ENCODE measurements at places on chromosomes 12 and 14.

DNA sequence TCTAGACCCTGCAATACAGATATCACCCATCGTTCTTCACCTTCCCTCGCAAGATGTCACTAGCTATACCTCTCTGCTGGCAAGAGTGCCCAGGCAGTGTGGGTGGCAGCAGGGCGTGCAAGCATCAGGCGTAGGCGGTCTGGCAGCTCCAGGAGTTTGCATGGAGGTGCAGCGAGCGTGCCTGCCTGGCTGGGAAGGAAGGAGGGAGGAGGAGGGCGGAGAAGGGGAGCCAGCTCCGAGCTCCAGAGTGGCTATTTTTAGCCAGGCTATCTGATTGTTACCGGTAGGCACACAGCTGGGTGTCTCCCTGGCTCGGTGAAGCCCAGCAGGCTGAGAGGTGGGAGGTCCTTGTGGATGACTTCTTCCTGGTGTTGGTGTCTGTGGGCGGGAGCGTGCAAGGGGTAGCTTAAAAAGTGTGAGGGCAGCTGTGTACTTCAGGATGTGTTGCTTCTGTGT, 6.2 kb downstream of the FOXJ2 start:
- no peak for DNase-seq

GRCh38 chr14:90698379-90698869, 117.8 kb downstream of the TTC7B start:
- no peak for DNase-seq

- DNase-seq: no peak
These were observed 75.3 kb downstream of the SRGAP1 start for GRCh38 chr12:63919756-63920155.

- no peak for DNase-seq
These were observed 320.0 kb upstream of the ATP2B1 start for GRCh38 chr12:90028635-90029051.

DNA sequence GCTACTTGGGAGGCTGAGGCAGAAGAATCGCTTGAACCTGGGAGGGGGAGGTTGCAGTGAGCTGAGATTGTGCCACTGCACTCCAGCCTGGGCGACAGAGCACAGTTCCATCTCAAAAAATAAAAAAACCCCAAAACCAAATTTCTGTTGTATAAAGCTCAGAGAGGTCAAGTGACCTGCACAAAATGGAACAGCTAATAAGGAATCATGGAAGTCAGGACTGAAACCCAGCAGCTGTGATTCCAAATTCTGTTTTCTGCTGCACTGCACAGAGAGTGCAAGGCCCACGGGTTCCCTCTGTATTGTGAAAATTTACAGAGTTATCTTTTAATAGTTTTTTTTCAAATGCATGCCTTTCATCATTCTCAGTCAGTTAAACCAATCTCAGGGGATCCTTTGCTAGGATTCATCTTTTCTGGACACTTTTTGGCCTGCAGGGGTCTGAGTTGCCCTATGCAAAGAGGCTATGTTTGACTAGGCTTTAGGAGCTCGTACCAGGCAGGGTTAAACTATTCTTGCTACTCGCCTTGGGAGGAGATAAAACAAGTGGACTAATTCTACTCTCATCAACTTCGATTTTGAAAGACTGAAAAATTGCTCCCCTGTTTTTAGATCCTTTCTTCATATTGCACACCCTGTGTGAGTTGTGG, 26.1 kb upstream of the AACS start:
- no peak for DNase-seq

GRCh38 chr14:52299692-52300278, 14.3 kb upstream of the PTGER2 start:
- peak; percentile 29 for DNase-seq

DNA sequence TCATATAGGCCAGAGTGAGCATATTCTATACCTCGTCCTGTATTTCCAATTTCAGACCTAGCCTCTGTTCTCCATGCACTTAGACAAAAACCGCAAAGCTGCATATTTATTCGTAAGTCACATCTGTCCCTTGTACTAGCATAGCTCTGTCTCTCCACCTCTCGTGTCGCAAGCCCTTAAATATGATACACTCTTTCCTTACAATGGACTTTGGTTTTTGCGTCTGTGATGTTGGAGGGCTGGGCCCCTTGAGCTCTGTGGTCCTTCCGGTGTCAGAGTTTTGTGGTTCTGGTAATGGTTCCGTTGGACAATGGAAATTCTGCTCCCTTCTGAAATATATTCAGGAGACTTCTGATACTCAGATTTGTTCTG, 11.3 kb downstream of the PRKCH start:
- DNase-seq: no peak

DNA sequence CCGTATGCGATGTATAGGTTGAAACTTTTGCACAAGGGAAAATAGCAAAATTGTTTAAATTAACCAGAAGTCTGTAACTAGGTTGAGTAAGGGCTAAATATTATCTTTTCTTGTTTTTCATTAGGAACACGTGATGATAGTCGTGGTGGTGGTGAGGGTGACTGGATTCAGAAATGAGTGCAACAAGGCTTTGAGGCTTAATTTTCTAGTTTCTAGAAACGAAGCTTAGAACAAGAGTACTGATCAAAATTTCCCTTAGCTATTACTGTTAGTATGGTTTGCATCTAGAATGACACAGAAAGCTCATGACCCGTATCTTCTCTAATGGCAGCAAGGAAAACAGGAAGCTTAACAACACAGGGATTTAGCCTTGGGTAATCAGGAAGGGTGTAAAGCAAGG, 7.0 kb downstream of the SLIRP start:
- no peak for DNase-seq

DNA sequence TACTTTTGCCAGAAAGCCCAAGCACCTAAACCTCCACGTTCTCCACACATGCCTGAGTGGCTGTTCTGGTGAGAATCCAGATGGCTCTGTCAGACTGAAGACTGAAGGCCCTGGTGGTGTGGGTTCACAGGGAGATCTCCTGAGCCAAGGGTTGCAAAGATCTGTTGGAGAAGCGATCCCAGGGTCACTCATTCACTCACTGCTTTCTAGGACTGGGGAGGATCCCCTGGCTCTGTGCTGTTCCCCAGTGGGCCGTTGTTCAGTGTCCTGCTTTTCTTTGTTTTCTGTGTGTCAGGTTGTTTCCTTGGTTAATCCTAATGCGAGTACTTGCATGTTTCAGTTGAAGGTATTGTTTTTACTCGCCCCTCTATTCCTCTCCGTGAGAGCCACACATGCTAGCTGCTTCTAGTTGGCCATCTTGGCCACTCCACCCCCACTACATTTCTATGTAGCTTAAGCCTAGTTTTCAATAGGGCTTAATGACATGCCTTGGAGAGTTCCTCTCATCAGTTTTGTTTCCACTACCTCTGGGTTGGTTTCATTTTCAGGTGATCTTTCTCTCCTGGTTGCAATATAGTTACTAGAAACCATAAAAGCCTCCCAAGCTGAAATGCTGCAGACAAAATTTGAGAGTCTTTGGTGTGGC, 144.5 kb upstream of the SLC38A2 start:
- no peak for DNase-seq

GRCh38 chr12:117090816-117091711, 8.2 kb downstream of the TESC start:
- no peak for DNase-seq

DNA sequence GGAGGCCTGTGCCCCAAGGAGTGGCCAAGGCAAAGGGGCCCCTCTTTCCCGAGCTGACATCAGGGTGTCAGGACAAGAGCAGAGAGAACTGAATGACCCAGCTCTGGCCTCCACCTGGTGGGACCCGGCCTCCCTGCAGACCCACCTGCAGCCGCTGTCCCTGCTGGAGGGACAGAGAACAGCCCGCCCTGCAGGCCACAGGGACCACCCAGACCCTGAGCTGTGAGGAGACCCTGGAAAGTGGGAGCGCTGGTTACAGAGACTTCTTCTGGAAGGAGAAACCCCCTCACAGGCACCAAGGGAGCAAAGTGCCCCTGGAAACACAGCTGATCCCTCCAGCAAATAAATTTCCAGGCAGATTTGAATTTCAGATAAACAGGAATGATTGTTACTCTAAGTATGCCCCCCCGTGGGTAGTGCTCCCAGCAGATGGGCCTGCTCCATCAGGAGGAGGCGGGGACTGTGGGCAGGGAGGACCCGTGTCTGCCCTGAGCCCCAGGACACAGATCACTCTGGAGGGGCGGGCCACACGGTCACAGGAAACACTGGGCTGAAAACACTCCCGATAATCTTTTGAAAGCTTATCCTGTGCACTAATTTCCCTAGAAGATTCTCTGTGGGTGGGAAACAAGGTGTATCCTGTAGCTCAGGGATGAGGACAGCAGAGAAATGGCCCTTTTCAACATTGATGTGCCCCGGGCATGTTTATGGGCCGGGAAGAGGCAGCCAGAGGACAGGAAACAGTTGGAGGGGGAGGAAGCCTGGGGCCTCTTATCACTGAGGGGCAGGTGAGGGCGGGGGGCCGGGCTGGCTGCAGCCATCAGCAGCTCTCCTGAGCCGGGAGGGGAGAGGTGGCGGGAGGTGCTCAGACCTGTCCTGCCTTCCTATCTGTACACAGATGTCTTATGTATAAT, 276.0 kb downstream of the ADGRD1 start:
- no peak for DNase-seq

DNA sequence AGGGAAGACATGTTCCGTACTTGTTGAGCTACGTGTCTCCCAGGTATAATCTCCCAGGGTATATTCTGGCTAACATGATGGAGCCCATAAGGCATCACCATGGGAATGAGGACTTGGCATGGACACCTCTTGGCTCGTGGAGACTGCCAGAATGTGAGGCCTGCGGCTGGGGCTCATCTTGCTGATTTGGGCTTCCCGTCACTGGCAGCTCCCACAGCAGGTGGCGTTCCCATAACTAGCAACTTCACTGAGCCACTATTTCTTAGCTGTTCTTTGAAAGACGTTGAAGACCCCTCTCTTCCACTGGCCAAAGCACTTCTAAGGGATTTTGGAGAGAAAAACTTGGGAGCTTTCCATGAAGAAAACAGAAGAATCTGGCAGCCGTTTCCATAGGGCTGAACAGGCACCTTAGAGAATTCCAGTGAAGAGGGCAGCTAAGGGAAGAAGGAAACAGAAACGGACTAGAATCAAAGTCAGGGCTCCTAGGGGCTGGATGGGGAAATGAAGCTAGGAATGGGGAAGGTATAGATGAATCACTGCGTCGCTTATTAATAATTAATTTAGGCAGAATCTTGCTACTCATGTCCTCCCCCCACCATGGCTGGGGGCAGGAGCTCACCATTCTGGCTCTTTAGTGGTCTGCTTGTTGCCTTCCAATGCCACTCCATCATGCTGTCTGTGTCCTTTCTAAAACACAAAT, 39.7 kb upstream of the FOS start:
- no peak for DNase-seq

DNA sequence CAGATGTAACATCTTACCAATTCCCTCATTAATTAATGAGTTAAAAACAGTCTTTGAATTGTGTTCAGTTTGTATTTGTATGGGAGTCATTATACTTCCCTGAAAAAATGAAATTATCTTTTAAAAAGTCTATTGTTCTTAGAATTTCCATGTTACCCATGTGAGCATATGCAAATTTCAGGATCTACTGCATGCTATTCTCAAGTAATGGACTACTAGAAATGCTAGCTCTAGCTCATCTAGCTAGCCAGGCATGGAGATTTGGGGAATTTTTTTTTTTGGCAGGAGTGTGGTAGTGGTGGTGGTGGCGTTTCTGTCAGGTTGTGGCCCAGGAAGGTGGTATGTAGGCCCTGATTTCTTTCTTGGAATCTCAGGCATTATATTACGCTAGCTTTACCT, 218.4 kb downstream of the AEBP2 start:
- DNase-seq: no peak

DNA sequence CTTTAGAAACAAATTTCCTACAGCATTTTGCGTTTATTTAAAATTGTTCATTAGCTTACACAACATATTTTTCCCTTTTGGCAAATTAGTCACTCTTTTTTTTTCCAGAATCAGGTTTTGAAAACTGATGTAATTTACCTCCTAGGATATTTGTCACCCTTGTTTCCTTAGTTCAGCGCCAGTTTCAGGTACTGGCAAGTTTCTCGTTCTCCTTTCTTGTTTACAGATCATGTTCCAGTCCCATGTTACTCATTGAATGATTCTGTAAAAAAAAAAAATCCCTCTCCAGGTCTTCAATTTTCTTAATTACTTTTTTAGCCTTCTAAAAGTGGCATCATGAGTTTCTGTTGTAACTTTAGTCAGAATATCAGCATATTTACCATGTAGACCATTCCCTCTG, 2.7 kb downstream of the PPP4R4 start:
- DNase-seq: no peak

DNA sequence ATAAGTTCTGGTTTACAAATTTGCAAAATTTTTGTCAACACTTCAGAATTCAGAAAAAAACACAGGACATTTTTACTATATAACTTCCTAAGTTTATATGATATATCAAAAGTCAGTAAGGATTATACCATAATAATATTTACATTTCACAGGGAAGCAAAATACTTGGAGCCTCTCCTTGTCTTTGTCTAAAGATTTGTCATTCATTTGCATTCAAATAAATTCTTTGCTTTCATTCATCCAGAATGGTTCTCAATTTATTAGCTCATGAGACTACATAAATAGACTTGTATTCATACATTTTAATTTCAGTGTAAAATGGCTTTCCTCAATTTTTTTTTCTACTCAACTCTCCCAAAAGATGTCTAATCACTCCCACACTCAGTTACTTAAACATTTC, 96.4 kb downstream of the SLC38A6 start:
- no peak for DNase-seq

DNA sequence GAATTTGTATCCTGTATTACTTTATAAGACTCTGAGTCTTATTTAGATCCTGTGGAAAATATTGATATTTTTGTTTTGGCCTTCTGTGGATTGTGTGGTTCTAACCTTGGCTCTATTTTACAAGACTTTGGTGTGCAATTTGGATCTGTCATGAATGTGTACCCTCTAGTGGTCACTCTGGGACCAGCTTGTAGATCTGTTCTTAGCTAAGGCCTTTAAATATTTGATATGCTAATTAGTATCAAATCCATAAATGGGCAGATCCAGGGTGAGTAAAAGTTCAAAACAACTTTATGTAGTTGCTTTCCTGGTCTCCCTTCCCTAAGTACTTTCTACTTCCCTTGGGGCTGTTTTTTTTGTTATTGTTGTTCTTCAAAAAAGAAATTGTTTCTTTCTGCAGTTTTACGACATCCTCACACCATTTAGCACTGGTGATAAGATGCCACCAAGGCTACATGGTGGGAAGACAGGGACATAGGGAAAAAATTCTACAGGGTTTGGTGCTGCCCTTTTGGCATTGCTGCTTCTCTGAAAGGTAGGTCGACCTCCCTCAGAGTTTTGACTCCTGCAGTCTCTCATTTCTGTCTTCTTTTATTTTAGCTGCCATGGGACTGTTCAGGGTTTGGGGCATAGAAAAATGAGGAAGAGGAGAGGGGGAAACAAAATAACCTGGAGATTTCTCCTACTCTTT, 238.5 kb downstream of the GPHN start:
- no peak for DNase-seq

GRCh38 chr14:35808076-35808637, 938 bp downstream of the RALGAPA1 start:
- DNase-seq: no peak
